ENCODE measurements at places on chromosomes 11 and 22. TPM values are rescaled to one million over a fixed set of nuclear protein-coding genes. Genes with fewer than 3 reads are reported as not detected.
A peak's percentile ranks its signal among the peaks of the same experiment; 100 is the strongest.

- H3K27me3 ChIP-seq: peaks cover 26% of the 10 kb centered on the region
- H3K36me3 ChIP-seq: no peaks in the 10 kb centered on the region
- peaks cover under 1% of the 10 kb centered on the region for H3K4me1 ChIP-seq
- DNase-seq: no peak
- no peak overlapping the region for H3K27ac ChIP-seq
- H3K4me3 ChIP-seq: no peak overlapping the region
Observed at GRCh38 chr11:45653277-45653676, 12.1 kb downstream of the CHST1 start.

GRCh38 chr22:21045585-21046294 lies at the start of gene LRRC74B:
LRRC74B (plus strand) TSS chr22:21045946; CDS start chr22:21045987, 41 bp downstream.
- DNase-seq: peak; percentile 90
- H3K4me3 ChIP-seq: peak within 1 kb of the TSS; percentile 25
- no peaks in the 10 kb centered on the region for H3K36me3 ChIP-seq
- H3K27ac ChIP-seq: no peak within 1 kb of the TSS
- no peaks in the 10 kb centered on the region for H3K27me3 ChIP-seq

DNA sequence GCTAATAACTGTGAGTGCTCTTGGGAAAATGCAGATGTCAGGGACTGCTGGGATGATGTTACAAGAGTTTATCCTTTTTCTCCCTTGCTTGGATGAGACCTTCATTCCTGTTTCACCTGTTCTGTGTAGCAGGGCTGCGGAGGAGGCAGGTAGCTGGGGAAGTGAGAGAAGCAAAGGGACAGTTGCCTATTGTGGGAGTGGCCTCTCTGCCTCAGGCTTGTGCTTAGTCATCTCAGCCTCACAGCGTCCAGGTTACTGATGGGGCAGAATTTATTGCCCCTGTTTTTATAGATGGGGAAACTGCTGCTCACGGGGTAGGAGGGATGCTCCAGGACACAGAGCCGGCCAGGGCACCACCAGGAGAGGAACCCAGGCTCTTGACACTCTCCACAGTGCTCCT lies 1.7 kb downstream of the STX3 start:
- H3K36me3 ChIP-seq: peaks cover 9% of the 10 kb centered on the region
- peaks cover 15% of the 10 kb centered on the region for H3K4me1 ChIP-seq
- no peaks in the 10 kb centered on the region for H3K27me3 ChIP-seq
- no peak overlapping the region for H3K4me3 ChIP-seq
- DNase-seq: no peak
- no peak overlapping the region for H3K27ac ChIP-seq

- no peaks in the 10 kb centered on the region for H3K27me3 ChIP-seq
- peaks cover 28% of the 10 kb centered on the region for H3K4me1 ChIP-seq
- no peak for DNase-seq
- H3K4me3 ChIP-seq: no peak overlapping the region
Observed at GRCh38 chr11:47233051-47233450, 15.6 kb downstream of the ACP2 start.

DNA sequence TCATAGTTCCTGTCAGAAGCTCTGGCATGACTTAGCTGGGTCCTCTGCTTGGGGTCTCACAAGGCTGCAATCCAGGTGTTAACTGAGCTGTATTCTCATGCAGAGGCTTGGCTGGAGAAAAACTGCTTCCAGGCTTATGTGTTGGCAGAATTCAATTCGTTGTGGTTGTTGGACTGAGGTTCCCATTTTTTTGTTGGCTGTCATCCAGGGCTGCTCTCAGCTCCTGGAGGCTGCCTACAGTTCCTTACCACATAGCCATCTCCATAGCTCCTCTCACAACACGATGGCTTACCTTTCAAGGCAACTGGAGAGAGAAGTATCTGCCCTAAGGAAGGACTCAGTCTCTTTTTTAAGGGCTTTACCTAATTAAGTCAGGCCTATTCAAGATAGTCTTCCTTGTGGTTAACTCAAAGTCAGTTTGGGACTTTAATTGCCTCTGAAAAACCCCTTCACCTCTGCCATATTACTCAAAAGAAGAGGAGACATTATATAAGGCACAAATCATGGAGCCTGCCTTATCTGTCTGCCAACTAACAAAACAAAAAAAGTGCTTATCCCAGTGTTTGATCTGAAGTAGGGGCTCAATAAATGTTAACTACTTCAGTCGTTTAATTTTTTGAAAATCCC lies 35.2 kb downstream of the OR2AG2 start:
- H3K27ac ChIP-seq: no peak overlapping the region
- no peaks in the 10 kb centered on the region for H3K27me3 ChIP-seq
- no peak for DNase-seq

- H3K36me3 ChIP-seq: no peaks in the 10 kb centered on the region
- H3K4me3 ChIP-seq: no peak overlapping the region
- H3K27me3 ChIP-seq: no peaks in the 10 kb centered on the region
- DNase-seq: no peak
- H3K27ac ChIP-seq: no peak overlapping the region
- H3K4me1 ChIP-seq: peaks cover 7% of the 10 kb centered on the region
Observed at GRCh38 chr11:1484695-1485503, 1.7 kb downstream of the MOB2 start.

DNA sequence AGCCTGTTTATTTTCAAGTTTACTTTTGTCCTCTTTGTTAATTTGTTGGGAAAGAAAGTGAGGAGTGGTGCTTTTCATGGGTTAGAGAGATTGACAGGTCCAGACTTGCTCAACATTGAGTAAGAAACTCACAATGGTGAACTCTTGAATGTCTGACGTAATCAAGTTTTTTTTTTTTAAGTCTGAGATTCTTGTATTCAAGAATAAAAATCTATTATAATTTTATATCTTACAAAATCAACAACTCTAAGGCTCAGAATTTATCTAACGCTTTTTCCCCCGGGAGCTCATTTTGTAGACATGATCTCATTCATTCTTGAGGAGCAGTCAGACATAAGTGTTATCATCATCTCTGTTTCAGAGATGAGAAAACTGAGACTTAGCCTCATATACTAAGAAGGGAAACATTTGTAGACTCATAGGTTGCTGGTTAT lies 39.1 kb upstream of the SPTBN2 start:
- no peaks in the 10 kb centered on the region for H3K36me3 ChIP-seq
- H3K27ac ChIP-seq: no peak overlapping the region

DNA sequence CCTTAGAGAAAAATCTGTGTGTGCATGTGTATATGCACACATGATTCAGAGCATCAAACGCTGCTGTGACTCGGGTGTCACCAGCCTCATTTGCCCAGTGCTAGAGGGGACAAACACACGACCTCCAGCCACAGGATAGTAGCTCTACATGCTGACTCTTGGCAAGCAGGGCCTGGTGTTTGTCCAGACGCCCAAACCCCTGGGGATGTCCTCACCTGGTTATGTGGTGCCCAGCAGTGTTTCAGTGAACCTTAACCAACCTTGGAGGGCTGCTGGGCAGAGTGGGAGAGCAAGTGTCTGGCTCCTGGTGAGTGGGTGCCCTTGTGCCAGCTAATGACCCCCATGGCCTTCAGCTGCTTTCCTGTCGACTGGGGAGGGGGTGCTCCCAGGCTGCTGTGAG lies 26.7 kb downstream of the IGLL1 start:
- H3K4me1 ChIP-seq: no peaks in the 10 kb centered on the region
- H3K27ac ChIP-seq: no peak overlapping the region
- DNase-seq: no peak
- H3K27me3 ChIP-seq: peaks cover 8% of the 10 kb centered on the region

DNA sequence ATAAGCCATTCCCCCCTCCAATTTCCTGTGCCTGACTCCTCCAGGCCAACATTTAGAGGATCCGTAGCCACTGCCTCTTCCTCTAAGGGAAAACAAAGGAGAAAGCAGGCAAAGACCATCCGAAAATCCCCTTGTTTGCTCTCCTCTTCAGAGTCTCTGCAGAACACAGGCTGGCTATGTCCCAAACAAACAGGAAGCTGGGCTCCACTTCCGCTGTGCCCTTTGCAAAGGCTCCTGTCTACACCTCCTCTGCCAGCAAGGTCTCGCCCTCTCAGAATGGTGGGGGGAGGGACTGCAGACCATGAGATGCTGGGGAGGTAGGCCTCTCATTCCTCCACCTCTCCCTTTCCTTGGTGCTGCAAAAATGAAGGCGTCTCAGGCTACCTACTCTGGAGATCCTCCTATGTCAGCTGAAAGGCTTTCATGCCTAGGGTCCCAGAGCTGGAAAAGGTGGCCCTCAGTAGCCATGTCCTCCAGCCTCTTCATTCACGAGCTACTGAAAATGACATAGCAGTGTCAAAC lies 596.2 kb downstream of the BUD13 start:
- H3K27ac ChIP-seq: no peak overlapping the region
- no peaks in the 10 kb centered on the region for H3K4me1 ChIP-seq
- H3K27me3 ChIP-seq: no peaks in the 10 kb centered on the region

- H3K36me3 ChIP-seq: peaks cover 23% of the 10 kb centered on the region
- no peak overlapping the region for H3K27ac ChIP-seq
- DNase-seq: no peak
- no peaks in the 10 kb centered on the region for H3K27me3 ChIP-seq
- no peak overlapping the region for H3K4me3 ChIP-seq
Observed at GRCh38 chr11:73872749-73873357, 3.8 kb downstream of the COA4 start.

- no peak overlapping the region for H3K27ac ChIP-seq
- H3K4me1 ChIP-seq: peaks cover 22% of the 10 kb centered on the region
- no peak for DNase-seq
Observed at GRCh38 chr22:19687561-19688300, 26.6 kb upstream of the SEPTIN5 start.

The GDPD4 gene
- not detected for total RNA-seq

The FAM89B gene
- total RNA-seq: 64.9 TPM

The JAML gene
- not detected for total RNA-seq

The SCUBE1 gene
- total RNA-seq: not detected

All from SJSA1 (cell line).